ENCODE measurements at places on chromosomes 12 and 14.

GRCh38 chr14:97978341-97978740, 1181.2 kb downstream of the VRK1 start:
- DNase-seq, result peak; percentile 84

- no peak for DNase-seq
Measured at GRCh38 chr14:30648471-30648870, 26.4 kb downstream of the SCFD1 start.

DNA sequence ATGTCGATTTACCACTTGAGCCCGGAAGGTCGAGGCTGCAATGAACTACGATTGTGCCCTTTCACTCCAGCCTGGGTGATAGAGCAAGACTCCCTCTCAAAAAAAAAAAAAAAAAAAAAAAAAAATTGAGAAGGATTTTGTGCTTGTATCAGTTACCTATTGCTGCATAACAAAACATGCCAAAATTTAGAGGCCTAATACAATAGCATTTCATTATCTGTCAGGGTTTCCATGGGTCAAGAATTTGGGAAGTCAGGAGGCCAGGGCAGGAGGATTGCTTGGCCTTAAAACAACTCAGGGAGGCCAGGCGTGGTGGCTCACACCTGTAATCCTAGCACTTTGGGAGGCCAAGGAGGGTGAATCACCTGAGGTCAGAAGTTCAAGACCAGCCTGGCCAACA, 4.6 kb upstream of the SLC8B1 start:
- no peak for DNase-seq

- DNase-seq, result no peak
Measured at GRCh38 chr14:61444215-61444768, 122.9 kb downstream of the PRKCH start.

DNA sequence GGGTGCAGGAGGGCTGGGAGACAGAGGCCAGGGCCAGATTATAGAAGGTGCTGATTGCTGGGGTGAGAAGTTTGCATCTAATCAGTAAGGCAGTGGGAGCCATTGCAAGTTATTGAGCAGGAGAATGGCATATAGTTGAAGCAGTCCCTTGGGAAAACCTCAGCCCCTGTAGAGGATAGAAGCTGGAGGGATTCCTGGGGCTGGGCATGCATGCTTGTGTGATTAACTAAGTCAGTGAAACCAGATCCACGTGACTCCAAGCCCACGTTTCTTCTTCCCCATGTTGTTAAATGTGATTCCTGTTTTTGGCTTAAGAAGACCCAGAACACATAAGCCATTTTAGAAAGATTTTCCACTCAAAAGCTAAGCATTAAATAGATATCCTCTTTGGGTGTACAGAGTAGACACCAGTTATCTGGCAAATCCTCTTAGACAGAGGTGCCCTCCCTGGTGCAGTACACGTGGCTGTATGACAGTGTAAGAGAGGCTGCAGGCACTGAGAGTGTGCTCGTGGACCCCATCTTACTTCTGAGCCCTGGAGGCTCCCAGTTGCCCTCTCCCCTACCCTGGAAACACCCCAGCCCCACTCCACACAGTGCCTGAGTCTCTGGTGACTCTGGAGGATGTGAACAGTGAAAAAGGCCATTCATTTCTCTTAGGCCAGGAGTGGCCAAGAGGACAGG, 3.2 kb downstream of the C14orf132 start:
- peak; percentile 83 for DNase-seq

DNA sequence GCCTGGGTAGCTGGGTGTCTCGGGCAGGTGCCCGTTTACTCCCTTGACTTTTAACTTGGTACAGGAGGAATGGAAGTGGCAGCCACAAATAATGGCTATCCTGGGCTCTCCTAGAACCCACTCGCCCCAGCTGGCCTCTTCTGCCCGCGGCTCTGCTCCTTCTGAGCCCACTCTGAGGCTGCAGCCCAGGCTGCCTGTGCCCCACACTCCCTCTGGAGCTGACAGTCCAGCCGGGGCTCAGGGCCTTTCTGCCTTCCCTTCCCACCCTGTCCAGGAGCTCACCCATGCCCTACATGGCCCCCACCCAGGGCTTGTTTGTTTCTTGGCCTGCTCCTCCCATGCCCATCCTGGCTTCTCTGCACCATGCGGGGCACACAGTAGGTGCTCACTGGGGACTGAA, 15.6 kb downstream of the ZNF839 start:
- DNase-seq, result no peak

DNA sequence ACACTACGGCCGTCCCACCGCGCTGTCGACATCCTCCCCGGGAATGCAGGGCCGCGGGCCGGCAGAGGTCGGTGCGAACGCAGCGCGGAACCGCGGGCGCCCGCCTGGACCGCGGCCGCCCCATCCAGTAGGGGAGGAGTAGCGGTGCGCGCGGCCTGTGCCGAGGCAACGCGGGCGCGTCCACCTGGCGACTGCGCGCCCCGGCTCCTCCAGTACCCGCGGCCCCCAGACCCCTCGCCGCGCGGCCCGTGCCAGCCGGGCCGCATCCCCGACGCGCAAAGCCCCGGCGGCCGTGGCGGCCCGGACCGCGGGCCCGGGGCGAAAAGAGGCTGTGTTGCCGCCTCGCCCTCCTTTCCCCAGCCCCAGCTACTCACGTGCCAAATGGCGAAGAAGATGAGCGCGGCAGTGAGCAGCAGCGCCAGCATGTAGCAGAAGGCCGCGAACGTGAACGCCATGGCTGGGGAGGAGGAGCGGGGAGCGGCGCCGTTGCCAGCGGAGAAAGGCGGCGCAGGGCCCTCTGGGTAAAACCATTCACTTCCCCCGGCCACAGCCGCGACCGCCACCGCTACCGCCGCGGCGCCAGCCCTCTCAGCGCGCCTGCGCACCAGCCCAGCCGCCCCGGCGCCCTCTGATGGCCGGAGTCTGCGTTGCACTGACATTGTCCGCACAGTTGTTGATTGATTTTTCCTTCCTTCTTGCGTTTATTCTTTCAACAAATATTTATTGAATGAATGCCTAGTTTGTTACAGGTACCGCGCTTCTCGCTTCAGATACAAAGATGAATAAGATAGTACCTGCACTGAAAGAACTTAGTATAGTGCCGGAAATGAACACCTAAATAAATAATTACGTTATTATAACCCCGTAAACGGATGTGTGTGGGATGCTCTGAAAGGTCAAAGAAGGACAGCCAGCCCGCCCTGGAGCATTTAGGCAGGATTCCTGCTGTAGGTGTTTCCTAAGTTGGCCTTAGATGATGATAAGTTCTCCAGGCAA, at the start of gene CNIH1:
CNIH1 (minus strand) TSS at position 502 of the 996 bp plus-strand sequence; CDS start at position 455, 47 bp downstream.
- DNase-seq, result peak; percentile 93

DNA sequence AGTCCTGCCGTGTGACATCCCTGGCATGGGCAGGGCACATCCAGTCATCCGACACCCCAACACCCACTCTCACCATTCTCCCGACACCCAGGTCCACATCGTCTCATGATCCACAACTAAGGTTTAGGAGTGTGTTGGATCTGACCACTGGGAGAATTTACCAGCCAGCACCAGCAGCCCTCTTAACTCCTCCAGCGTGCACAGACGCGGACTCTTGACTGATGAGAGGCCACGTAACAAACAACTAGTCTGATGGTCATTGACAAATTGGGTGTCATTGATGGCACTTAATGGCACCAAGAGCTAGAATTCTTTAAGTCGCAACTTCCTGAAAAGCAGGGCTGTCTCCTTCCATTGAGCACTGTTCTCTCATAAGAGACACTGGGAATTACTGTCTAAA, 203.0 kb upstream of the SFSWAP start:
- no peak for DNase-seq

DNA sequence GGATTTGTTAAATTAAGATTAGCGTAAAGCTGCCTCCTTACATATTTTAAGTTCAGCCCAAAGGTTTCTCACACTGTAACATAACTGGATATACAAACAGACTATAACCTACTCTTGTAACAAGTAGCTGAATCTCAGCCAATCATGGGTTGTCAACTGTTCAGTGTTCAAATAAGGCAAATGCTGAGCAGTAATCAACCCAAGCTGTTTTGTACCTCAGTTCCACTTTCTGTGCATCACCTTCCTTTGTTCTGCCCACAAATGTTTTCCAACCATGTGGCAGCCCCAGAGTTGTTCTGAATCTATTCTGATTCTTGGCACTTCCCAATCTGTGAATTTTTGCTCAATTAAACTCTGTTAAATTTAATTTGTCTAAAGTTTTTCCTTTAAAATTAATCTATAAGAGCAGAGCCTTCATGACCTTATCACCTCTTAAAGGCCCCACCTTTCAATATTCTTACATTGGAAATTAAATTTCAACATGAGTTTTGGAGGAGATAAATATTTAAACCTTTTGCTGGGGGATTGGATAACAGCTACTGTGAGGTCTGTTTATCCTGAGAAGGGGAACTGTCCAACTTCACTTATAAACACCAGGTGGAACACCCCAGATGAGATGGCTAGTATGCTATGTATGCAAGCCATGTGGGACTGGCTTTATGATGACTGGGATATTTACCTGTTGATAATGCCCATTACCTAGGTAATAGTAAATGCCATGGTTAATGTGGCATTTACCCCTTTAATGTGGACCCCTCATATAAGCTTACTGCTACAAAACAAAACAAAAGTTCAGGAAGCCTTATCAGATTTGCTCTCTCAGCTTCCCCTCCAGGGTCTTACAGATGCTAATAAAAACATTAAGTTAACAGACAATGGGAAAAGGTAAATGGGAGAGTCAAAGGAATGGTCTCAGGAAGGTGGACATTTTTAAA, 42.2 kb upstream of the ARID2 start:
- no peak for DNase-seq

DNA sequence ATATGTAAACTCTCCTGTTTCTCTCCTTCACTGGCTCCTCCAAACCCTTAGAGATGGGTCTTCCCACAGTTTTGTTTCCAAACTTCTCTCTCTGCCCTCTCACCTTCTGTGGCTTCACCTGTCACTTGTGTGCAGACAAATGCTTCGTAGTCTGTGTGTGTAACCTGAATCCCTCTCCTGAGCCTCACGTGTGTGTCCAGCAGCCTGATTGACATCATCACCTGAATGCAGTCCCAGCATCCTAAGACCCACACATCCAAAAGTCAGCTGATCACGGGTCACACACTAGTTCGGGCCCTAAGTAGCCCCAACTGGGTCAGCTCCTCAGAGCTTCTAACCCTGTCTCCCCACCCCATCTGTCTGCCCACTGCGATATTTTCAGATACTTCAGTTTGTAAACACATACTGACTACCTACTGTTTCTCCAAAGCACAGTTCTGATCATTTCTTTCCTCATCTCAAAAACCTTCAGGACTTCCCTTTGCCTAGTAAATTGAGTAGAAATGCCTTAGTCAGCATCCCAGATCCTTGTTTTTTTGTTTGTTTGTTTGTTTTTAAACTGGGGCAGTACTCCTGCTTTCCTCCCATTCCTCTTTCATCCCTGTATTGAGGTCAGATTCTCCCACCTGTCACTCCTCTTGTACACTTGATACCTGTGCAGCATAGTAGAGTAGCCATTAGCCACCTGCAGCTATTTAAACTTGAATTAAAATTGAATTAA, 23.7 kb downstream of the FNTB start:
- no peak for DNase-seq

DNA sequence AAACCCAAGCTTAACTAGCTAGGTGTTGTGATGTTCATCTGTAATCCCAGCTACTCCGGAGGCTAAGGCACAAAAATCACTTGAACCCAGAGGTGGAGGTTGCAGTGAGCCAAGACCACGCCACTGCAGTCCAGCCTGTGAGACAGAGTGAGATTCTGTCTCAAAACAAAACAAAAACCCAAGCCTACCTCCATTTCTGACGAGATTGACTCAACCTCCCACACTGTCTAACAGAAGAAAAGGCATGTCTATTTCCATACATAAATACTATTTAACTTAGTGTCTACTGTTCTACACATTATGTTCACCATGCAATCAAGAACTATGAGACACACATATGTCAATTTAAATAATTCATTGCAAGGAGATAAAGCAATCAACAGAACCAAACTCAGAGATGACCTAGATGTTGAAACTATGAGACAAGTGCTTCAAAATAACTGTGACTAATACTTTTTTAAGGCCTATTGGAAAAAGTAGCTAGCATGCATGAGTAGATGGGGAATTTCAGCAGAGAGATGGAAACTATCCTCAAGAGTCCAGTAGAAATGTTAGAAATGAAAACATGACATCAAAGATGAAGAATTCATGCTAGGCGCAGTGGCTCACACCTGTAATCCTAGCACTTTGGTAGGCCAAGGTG, 75.9 kb upstream of the DHRS4 start:
- no peak for DNase-seq

DNA sequence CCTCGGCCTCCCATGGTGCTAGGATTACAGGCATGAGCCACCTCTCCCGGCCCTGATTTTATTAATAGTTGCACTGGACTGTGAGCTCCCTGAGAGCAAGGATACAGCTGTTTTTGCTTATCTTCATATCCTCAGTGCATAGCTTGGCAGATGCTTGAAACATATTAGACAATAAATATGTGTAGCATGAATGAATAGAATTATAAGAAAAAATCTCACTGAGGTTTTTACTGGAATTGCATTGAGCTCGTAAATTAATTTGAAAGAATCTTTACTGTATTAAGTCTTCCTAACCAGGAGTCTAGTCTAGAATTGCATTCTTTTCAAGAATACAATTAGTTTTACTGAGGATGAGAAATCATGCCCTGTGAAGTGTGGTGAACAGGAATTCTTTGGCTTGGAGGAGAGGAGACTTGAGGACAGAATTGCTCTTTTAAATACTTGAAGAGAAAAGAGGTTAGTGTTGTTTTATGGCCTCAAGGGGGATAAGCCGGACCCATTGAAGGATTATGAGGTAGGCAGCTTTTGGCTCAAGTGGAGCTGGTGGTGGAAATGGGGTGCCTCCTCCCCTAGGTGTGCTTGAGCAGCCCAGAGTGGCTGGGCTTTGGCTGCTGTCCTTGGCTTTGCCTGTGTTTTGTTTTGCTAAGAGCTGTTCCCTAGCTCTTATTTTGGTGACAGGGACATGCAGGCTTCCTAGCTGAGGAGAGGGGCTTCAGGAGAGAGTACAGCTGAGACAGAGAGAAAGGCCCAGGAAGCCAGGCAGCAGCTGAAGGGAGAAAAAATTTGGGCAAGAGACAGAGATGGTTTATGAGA, 34.0 kb downstream of the PLEKHD1 start:
- DNase-seq, result peak; percentile 69

GRCh38 chr12:59010941-59011340, 90.6 kb upstream of the LRIG3 start:
- DNase-seq, result no peak

DNA sequence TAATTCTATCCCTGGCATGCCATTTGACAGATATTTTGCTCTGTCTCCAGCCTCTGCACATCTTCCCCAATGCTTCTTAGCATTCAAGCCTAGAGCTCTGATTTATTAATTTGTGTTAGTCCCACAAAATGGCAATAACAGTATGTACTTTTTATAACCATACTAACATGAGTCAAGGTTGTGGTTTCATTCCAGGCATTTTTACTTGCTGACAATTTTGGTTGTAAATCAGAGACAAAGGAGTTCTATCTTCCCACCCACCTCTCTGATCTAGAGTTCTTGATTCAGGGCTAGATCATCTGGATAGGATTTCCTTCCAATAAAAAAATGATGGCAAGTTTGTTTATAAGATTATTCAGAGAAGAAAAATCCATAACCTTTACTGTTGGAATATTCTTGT, 18.5 kb upstream of the CISTR start:
- DNase-seq, result peak; percentile 96

- no peak for DNase-seq
Measured at GRCh38 chr12:132146098-132146497, 1.8 kb downstream of the NOC4L start.

All from fibroblast of skin of abdomen (primary cell).